ENCODE measurements at places on chromosomes 2 and 18. TPM values are rescaled to one million over a fixed set of nuclear protein-coding genes. Genes with fewer than 3 reads are reported as not detected.

The ZNF407 gene
- total RNA-seq, result 13.4 TPM

The TCF23 gene
- not detected for total RNA-seq

The IL1RN gene
- total RNA-seq, result 5.0 TPM

DNA sequence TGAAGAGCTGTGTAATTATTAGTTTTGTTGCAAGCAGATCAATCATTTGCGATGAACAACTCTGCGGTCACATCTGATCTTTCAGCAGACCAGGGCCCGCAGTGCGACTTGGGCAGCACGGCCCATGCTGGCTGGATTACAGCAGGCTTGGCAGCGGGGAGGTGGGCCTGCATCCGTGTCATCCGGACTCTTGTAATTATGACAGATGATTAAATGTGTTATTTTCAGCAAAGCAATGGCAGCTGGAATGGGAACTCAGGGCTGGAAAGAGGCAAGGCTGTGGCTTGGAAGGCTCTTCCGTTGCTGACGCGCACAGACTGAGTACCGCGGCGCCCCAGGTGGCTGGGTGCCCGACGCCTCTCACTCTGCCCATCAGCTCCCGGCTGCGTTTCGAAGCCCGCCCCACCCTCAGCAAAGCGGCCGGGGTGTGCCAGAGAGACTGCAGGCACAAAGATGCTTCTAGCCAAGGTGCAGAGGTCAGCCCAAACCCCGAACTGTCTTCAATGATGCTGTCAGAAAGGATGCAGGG lies 397.4 kb upstream of the SALL3 start:
- no peaks in the 10 kb centered on the region for H3K4me1 ChIP-seq
- no peak overlapping the region for H3K27ac ChIP-seq
- peaks cover 93% of the 10 kb centered on the region for H3K27me3 ChIP-seq
- H3K4me3 ChIP-seq, result no peak overlapping the region
- no peak for DNase-seq

DNA sequence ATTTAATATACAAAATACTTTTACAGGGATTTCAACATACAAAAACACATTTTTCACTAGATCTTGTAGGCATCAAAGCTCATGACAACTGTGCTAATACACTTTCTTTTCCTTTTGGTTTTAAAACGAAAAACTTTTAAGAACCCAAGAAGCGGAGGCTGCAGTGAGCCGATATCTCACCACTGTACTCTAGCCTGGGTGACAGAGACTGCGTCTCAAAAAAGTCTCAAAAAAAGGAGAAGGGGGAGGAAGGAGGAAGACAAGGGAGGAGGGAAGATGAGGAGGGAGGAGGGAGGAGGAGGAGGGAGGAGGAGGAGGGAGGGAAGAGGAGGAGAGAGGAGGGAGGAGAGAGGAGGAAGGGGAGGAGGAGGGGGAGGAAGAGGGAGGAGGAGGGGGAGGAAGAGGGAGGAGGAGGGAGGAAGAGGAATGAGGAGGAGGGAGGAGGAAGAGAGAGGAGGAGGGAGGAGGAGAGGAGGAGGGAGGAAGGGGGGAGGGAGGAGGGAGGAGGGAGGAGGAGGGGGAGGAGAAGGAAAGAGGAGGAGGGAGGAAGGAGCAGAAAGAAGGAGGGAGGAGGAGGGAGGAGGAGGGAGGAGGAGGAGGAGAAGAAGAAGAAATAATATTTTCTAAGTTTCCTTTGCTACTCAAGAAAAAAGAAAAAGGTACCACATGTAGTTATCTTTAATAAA lies 13.8 kb downstream of the ROCK2 start:
- H3K4me1 ChIP-seq, result peaks cover 14% of the 10 kb centered on the region
- no peaks in the 10 kb centered on the region for H3K36me3 ChIP-seq
- H3K27ac ChIP-seq, result no peak overlapping the region

- H3K27ac ChIP-seq, result no peak overlapping the region
- no peaks in the 10 kb centered on the region for H3K36me3 ChIP-seq
- H3K27me3 ChIP-seq, result no peaks in the 10 kb centered on the region
- no peak for DNase-seq
- H3K4me3 ChIP-seq, result no peak overlapping the region
Measured at GRCh38 chr18:10499230-10499629, 26.6 kb upstream of the NAPG start.
